GM19239 (cell line): ENCODE measurements at places on chromosomes 6 and 20.

GRCh38 chr20:61810066-61810737, 255.5 kb downstream of the TAF4 start:
- no peak for DNase-seq

DNA sequence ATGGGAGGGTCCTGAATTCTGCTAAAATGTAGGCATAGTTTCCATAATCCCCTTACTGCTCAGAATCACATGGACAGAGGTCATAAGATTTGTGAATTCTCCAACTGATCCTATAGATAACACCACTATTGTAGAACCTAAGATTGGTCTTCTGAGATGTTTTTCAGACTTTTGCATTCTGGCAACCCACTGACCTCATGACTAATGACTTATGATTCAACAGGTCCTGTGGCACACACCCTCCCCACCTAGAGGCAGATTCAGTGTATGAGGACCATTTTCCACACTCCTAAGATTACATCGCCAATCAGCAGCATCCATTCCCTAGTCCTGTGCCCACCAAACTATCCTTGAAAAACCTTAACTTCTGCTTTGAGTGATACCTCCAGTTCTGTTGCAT, 207.2 kb downstream of the BTBD9 start:
- no peak for DNase-seq

- DNase-seq: no peak
Measured at GRCh38 chr6:35477551-35478179, 9.5 kb downstream of the RPL10A start.

DNA sequence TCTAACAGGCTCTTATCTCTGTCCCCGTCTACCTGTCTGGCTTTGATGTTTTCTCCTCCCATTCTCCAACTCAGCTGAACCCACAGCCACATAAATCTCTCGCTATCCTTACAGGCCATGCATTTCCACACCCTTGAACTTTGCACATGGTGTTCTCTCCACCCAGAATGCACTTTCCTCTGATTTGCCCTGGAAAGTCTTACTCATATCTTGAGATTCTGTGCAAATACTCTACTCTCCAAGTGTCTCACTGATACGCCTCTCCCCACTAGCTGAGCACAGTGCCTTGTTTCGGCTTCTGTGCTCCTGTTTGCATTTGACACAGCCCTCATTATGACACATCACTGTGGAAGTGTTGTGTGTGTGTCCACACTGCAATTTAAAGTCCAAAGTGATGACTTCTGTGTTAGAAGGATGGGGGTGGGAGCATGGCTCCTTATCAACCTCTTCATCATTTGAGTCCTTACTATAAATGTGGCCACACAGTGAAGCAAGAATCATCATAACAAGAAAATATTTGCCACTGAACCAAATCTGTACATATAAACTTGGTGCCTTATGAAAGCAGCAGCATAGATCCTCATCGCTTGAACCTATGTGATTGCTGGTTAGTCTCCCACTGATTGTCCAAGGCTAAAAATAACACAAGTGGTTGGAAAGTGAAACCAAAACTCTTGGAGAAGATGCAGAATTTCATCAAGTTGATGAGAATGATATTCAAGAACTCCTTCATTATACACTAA, 5.5 kb upstream of the PRELID3B start:
- DNase-seq: no peak

GRCh38 chr20:50385733-50386640, 124.2 kb upstream of the PTPN1 start:
- DNase-seq: no peak

- no peak for DNase-seq
Measured at GRCh38 chr6:20109526-20109925, 102.7 kb downstream of the MBOAT1 start.

- DNase-seq: no peak
Measured at GRCh38 chr20:53419693-53420460, 173.8 kb downstream of the ZNF217 start.

- no peak for DNase-seq
Measured at GRCh38 chr6:5231289-5231688, 29.5 kb downstream of the LYRM4 start.

DNA sequence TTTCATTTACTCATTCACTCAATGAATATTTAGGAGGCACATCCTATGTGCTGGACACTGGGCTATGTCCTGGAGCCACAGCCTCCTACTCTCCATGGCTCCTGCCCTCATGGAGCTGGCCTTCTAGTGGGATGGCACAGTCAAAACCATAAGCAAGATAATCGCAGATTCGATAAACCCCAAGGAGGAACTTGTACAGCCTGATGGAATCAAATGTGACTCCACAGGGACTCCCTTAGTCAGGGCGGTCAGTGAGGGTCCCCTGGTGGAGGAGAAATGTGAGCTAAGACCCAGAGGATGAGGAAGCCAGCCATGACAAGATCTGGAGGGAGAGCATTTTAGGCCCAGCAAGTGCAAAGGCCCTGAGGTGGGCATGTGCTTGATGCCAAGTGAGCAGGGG, 211.9 kb downstream of the PREX1 start:
- no peak for DNase-seq

- DNase-seq: no peak
Measured at GRCh38 chr6:1087154-1087843, 224.6 kb upstream of the FOXQ1 start.
